Spinal cord (tissue), 10 donors: ENCODE measurements at places on chromosomes 1 and 21. TPM values are rescaled to one million over a fixed set of nuclear protein-coding genes. Genes with fewer than 3 reads are reported as not detected.

DNA sequence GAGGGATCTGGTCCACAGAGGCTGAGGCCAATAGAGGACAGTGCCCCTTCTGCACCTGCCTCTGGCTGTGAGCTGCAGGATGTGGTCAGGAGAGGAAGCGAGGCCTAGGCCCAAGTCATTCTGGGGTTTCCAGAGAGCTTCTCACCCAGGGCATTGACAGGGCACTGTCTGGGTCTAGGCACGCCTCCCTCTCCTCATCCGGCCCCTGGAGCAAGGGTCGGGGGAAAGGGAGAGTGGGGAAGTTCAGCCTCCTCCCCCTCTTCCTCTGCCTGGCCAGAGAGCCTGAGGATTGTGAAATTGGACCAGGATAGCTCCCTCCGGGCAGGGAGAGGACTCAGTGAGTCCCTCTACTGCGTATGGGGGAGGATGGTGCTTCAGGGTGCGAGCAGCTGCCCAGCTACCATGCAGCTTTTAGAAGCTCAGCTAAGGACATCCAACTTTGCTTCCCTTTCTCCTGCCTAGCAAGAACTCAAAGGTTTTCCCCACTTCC lies 6.3 kb upstream of the INAVA start:
- no peak for DNase-seq
- H3K4me1 ChIP-seq: peaks cover 29% of the 10 kb centered on the region
- peaks cover 21% of the 10 kb centered on the region for H3K27me3 ChIP-seq
- H3K27ac ChIP-seq: no peak overlapping the region
- no peaks in the 10 kb centered on the region for H3K36me3 ChIP-seq
- no peak overlapping the region for H3K4me3 ChIP-seq

- no peak overlapping the region for H3K4me3 ChIP-seq
- no peak for DNase-seq
- peaks cover 2% of the 10 kb centered on the region for H3K27me3 ChIP-seq
- peaks cover 65% of the 10 kb centered on the region for H3K4me1 ChIP-seq
- no peak overlapping the region for H3K27ac ChIP-seq
Observed at GRCh38 chr1:201024625-201024998, 1.1 kb upstream of the KIF21B start.

DNA sequence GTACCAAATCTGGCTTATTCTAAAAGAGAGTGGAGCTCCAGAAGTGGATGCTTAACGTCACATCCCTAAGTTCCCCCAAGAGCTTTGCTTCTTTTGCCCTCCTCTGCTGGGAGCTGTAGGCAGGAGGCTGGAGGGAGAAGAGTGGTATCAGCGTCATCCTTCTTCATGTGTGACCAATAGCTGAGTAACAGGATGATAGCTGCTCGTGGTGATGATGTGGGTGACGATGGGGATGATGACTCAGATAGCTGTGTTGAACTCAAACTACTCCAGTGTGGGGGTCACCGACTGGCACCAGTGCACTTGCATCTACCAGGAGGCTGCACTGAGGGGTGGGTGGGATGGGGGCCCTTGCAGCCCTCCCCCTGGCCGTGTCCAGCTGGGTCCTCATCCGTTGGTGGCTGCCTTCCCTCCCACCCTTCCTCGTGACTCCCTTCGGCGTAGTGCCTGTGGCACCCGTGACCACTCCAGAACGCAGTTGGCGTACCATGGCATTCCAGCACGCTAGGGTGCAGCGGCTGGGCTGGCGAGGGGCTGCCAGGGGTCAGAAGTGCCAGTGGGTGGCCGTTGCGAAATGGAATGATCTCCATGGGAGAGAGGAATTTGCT lies 1.1 kb downstream of the IGFN1 start:
- no peak overlapping the region for H3K27ac ChIP-seq
- no peaks in the 10 kb centered on the region for H3K36me3 ChIP-seq
- no peak for DNase-seq
- peaks cover 17% of the 10 kb centered on the region for H3K4me1 ChIP-seq
- no peak overlapping the region for H3K4me3 ChIP-seq

DNA sequence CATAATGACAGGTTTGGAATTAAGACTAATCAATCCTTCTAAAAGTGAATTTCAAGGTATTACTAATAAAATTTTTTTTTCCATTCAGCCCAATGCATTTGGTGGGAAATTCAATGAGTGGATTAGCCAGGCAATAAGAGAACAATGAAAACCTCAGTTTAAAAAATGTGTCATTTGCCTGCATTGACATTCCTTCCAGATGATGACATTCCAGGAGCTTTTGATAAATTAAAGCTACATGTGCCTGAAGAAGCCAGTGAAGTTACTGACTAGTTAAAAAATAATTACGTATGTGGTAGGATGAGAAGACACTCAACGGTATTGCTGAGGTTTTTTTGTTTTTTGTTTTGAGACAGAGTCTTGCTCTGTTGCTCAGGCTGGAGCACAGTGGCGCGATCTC lies 37.9 kb upstream of the RC3H1 start:
- no peaks in the 10 kb centered on the region for H3K36me3 ChIP-seq
- no peak overlapping the region for H3K4me3 ChIP-seq

- no peaks in the 10 kb centered on the region for H3K36me3 ChIP-seq
- H3K4me1 ChIP-seq: no peaks in the 10 kb centered on the region
- no peaks in the 10 kb centered on the region for H3K27me3 ChIP-seq
- DNase-seq: no peak
- no peak overlapping the region for H3K4me3 ChIP-seq
Observed at GRCh38 chr1:212161231-212161781, 123.9 kb upstream of the PPP2R5A start.

GRCh38 chr1:221849110-221849509 lies 107.2 kb upstream of the DUSP10 start:
- no peaks in the 10 kb centered on the region for H3K36me3 ChIP-seq
- H3K27me3 ChIP-seq: no peaks in the 10 kb centered on the region
- no peak overlapping the region for H3K4me3 ChIP-seq
- no peak for DNase-seq

DNA sequence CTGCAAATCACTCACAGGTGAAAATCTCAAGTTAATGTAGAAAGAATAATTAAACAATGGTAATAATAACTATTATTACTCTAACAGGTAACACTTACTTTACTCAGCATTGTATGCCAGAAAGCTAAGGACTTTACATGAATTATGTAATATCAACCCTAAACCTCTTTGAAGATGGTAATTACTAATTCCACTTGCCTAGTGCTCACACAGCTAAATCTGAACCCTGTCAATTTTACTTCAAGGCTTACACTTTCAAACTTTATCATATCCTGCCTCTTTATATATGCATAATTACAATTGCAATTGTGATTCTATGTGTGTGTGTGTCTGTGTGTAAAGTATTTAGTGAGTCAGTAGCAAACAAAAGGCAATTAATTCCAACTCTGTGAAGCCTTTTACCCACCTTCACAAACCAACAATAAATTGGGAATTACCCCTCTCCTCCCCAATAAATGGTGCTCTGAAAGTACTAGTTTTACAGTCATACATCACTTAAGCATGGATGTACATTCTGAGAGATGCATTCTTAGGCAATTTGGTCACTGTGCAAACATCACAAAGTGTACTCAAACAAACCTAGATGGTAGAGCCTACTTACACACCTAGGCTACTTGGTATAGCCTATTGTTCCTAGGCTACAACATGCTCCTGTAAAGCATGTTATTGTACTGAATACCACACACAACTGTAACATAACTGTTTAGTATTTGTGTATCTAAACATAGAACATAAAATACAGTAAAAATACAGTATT lies 5.9 kb downstream of the ZNF644 start:
- no peak overlapping the region for H3K27ac ChIP-seq
- no peak for DNase-seq
- no peaks in the 10 kb centered on the region for H3K36me3 ChIP-seq
- no peak overlapping the region for H3K4me3 ChIP-seq
- H3K4me1 ChIP-seq: peaks cover 5% of the 10 kb centered on the region
- H3K27me3 ChIP-seq: no peaks in the 10 kb centered on the region

DNA sequence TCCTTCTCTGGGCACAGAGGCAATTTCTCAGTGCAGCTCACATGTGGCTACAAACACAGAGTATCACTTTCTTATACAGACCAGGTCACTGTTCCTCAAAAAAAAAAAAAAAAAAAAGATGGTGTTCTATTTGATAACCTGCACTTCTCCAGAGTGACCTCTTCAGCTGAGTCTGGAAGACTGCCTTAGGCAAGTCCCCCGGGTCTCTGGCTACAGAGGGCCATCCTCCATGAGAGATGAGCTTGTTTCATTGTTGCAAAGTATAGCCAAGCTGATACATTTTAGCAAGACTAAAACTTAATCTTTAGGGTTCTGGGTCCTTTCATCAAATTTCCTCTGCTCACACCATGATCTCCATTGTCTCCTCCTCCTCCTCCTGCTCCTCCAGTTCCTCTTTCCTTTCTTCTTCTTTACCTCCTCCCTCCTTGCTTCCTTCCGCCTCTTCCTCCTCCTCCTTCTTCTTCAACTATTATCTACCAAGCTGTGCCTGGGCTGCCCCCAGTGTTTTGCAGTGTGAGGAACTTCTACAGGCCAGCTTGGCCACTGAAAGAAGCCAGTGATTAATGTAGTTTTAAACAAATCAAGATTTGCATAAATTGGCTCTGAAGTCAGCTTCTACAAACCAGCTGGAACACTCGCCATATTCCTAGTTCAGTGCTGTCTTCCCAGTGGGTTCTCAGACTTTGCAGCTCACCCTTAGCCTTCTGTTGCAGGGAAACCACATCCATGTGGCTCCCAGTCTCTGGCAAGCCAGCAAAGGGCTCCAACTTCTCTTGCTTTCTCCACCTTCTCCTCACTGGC lies 139.4 kb downstream of the RUNX1 start:
- no peak overlapping the region for H3K4me3 ChIP-seq
- H3K27ac ChIP-seq: no peak overlapping the region
- no peaks in the 10 kb centered on the region for H3K36me3 ChIP-seq
- H3K27me3 ChIP-seq: peaks cover 3% of the 10 kb centered on the region
- H3K4me1 ChIP-seq: peaks cover 8% of the 10 kb centered on the region

DNA sequence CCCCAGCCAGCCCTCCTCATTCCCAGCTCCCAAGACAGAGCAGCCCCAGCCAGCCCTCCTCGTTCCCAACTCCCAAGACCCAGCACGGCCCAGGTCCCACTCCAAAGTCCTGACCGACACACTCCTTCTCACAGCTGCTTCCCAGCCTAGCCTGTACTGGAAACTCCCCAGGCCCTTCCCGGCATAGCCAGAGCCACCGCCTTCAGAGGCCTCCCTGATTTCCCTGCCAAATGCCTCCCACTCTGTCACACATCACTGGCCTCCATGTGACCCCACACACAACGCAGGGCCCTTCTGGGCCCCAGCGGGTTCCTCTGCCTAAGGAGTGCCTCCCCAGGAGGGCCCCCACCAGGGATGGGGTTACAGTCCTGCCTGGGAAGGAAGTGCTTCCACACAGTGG lies 2.8 kb downstream of the UBE2J2 start:
- H3K4me3 ChIP-seq: no peak overlapping the region
- H3K4me1 ChIP-seq: peaks cover 44% of the 10 kb centered on the region
- no peaks in the 10 kb centered on the region for H3K27me3 ChIP-seq
- H3K27ac ChIP-seq: no peak overlapping the region
- DNase-seq: no peak

DNA sequence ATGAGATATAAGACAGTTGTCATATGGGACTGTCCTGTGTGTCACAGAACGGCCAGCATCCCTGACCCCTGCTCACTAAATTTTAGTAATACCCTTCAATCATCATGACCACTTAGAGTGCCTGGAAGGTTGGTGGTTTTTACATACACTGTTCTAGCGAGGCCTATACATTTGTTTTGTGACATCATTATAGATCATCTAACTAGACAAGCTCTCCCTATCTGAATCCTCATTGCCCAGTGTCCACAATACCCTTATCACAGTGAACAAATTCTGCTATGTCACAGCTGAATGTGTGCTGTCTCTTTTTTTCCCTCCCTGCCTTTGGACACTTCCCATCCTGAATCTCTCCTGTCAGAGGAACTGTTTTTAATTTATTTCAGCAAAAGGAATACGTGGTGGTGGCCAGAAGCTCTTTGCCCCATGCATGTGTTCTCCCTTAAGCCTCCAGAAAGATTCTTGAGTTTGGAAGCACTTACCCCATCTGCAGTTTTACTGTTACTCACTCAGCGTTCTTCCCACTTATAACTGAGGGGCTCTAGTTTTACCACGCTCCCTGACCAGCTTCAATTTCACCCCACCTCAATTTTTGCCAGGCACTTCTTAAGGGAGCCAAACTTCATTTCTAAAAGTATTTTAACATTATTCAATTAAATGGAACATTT lies 70.3 kb downstream of the OLFML2B start:
- H3K27ac ChIP-seq: no peak overlapping the region
- no peak for DNase-seq
- no peaks in the 10 kb centered on the region for H3K27me3 ChIP-seq
- H3K4me3 ChIP-seq: no peak overlapping the region
- no peaks in the 10 kb centered on the region for H3K36me3 ChIP-seq

- H3K4me1 ChIP-seq: peaks cover under 1% of the 10 kb centered on the region
- H3K36me3 ChIP-seq: no peaks in the 10 kb centered on the region
- DNase-seq: no peak
- H3K27ac ChIP-seq: no peak overlapping the region
- no peak overlapping the region for H3K4me3 ChIP-seq
- H3K27me3 ChIP-seq: no peaks in the 10 kb centered on the region
Observed at GRCh38 chr1:247013391-247013790, 5.5 kb upstream of the ZNF695 start.

GRCh38 chr1:35185200-35185599 lies 7.7 kb downstream of the SFPQ start:
- no peak overlapping the region for H3K27ac ChIP-seq
- H3K36me3 ChIP-seq: peaks cover 58% of the 10 kb centered on the region
- peaks cover 15% of the 10 kb centered on the region for H3K4me1 ChIP-seq
- H3K4me3 ChIP-seq: no peak overlapping the region

DNA sequence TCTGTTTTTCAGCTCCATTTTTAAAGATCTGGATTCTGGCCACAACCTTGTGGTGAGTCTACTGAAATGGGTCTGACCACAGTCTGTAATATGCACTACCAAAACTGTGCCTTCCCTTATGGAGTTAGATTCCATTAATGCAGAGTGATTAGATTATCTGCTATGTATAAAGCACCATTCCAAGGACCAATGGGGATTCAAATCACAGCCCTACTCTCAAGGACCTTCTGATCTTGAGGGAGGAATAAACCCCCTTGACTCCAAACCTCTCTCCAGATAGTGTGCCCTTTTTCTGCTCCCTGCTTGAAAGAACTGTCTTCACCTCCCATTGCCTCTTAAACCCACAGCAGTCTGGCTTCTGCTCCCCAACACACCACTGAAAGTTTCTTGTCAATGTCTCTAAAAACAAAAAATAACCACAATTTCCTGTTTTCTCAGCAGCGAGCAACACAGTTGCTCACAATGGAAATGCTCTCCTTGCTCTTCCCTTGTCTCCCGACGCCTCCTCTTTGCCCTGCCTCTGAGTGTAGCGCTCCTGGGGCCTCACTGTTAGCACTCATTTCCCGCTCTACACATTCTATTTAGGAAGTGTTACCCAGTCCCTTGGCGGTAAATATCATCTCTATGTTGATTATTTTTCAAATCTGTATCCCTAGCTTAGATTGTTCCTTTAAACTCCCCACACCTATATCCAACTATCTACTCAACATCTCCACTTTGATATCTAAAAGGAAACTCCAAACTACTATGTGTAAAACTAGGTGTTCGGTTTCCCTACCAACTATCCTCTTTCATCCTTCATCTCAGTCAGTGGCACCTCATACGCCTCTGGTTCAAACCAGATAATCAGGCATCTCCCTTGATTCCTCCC lies 13.6 kb downstream of the PCNX2 start:
- no peak overlapping the region for H3K27ac ChIP-seq
- H3K4me3 ChIP-seq: no peak overlapping the region
- no peaks in the 10 kb centered on the region for H3K4me1 ChIP-seq
- H3K27me3 ChIP-seq: no peaks in the 10 kb centered on the region

Gene AMY1B
- 0.18 TPM for polyA plus RNA-seq

Gene SLC22A15
- 17.6 TPM for polyA plus RNA-seq

Gene SLC45A1
- polyA plus RNA-seq: 28.4 TPM

Gene PRKAA2
- polyA plus RNA-seq: 9.6 TPM

Gene AIRE
- polyA plus RNA-seq: 1.1 TPM

Gene CLEC20A
- not detected for polyA plus RNA-seq

Gene TRIM46
- 37.6 TPM for polyA plus RNA-seq

Gene C1QB
- 28.6 TPM for polyA plus RNA-seq

Gene TDRD5
- polyA plus RNA-seq: 1.1 TPM

Gene KMO
- polyA plus RNA-seq: 0.39 TPM

Gene LCE1B
- not detected for polyA plus RNA-seq
